ENCODE measurements at places on chromosomes 3 and 15. TPM values are rescaled to one million over a fixed set of nuclear protein-coding genes. Genes with fewer than 3 reads are reported as not detected.

SYNPR gene
- total RNA-seq: not detected

DNA sequence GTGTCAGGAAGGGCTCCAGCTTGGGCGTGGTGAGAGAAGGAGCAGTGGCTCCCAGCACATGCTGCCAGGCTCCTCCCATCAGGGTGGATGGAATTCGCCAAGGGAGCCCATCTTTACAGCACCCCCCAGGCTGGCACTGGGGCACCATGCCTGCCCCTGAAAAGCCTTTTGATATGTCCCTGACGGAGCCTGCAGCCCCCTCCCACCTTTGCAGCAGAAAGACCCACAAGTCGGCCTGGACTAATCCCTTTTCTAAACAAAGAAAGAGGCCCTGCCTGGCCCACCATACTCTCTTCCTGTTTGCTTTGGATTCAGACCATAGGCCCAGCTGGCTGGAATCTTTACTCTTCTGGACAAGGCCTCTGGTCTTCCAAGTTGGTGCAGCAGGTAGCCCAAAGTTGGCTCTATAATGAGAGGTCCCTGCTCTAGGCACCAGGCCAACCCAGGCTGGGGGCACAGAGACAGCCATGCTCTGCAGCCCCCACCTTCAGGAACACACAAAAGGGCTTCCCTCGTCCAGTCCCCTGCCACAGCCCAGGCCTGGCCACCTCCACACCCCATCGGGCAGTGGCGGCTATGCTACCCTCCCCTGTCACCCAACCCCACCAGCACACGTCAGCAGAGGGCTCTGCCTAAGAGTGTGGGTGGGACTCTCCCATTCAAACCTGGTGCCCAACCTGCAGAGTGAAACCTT, 5.4 kb downstream of the ANPEP start:
- DNase-seq: peak; percentile 65

GOLGA8J gene
- total RNA-seq: not detected

SEMA3F gene
- 16.1 TPM for total RNA-seq

DNA sequence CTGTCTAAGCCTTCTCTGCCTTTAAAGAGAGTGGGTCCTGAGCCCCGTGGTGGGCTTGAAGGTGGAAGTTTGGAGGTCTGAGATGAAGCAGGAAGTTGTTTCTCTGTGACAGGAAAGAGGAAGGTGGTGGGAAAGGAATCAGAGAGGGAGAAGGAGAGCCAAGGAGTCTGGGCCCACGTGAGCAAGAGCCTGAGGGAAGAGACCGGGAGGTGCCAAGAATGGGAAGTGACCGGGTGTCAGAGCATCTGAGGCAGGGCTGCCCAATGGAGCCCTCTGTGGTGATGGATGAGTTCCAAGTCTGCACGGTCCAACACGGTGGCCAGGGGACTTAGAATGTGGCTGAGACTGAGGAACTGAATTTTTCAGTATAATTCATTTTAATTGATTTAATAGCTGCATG, 24.6 kb downstream of the ALDH1L1 start:
- no peak for DNase-seq

- DNase-seq: no peak
Measured at GRCh38 chr15:46636206-46636605, 1001.4 kb downstream of the SQOR start.

GOLGA6A gene
- total RNA-seq: not detected

GRCh38 chr3:45607790-45608189, 13.2 kb downstream of the LIMD1 start:
- no peak for DNase-seq

- DNase-seq: no peak
Measured at GRCh38 chr3:17103579-17103978, 218.8 kb downstream of the PLCL2 start.

KBTBD12 gene
- total RNA-seq: not detected

C2CD4B gene
- 45.6 TPM for total RNA-seq

GRCh38 chr15:72850833-72851232, 67.3 kb upstream of the ADPGK start:
- no peak for DNase-seq

DNA sequence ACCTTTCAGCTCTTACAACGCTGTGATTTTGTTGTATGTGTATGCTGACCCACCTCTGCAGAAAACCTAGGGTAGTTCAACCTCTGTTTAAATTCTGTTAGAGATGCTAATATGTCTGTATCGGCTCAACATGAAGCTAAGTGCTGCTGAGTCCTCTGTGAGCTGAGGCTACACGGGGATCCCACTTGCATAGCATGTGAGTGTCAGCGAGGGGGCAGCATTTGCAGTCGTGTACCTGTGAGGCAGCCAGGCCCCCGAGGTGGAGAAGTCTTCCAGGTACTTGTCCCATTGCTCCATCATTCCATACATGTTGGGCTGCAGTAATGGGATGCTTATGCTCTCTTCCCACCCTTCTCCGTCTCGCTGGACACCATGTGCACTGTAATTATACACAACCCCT, 3.7 kb downstream of the MKRN2OS start:
- DNase-seq: peak; percentile 30

GRCh38 chr3:58022490-58022889, 14.3 kb downstream of the FLNB start:
- no peak for DNase-seq

AGBL1 gene
- not detected for total RNA-seq

DNA sequence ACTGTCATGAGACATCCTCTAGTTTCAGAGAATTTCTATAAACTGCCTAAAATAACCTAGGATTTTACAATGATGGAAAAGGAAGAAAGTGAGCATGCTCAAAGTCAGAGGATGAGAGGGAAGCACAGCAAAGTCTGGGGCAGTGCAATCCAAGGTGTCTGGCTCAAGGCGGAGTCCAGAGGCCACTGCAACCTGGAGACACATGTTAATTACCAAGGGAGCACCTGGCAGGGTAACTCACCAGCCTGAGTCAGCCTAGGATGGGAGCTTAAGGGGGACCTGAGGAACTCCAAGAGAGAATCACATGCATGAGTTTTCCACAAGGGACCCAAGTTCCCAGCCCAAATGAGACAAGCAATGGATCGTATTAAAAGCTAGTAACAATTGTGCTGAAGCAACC, 49.8 kb downstream of the PLD1 start:
- no peak for DNase-seq

GPX1 gene
- 667 TPM for total RNA-seq

GRCh38 chr3:159480046-159480445, 508.6 kb upstream of the IL12A start:
- no peak for DNase-seq

DNA sequence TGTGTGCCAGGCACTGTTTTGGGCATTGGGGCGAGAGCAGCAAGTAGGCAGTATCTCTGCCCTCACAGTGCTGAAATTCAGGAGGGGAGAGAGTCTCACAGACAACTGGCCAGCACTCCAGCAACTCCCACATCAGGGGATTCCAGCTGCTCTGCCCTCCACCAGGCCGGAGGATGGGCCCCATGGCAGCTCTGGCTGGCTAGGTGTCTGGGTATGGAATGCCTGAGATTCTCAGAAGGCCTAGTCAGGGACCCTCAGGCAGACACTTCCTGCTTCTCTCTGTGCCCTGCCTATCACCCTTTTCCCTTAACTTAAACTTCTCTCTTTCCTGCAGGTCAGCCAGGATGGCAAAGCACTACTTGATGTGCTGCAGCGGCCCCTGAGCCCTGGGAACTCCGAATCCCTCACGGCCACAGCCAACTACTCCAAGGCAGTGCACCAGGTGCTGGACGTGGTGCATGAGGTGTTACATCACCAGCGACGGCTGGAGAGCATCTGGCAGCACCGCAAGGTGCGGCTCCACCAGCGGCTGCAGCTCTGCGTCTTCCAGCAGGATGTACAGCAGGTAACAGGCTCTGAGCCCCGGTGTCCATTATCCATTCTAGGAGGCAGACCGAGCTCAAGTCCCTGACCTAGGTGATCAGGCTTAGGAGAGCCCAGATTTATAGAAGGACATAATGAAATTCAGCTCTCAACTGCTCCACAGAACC, 342.2 kb upstream of the ROPN1 start:
- no peak for DNase-seq

DNA sequence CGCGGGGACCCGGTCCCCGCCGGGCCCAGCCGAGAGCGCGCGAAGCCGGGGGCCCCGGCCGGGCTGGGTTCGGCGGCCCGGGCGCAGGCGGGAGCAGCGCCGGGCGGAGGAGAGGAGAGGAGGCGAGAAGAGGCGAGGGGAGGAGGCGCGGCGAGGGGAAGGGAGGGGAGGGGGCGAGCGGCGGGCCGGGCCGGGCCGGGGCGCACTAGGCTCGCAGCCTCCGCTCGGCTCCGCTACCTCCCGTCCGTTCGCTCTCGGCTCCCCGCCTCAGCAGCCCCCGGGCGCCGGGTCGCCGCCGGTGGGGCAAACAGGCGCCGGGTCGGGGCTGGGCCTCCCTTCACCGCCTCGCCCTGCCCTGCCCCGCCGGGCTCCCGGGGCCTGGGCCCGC, 351 bp downstream of the INSYN1 start:
- DNase-seq: no peak

PLSCR2 gene
- not detected for total RNA-seq

P2RY13 gene
- total RNA-seq: not detected

DNA sequence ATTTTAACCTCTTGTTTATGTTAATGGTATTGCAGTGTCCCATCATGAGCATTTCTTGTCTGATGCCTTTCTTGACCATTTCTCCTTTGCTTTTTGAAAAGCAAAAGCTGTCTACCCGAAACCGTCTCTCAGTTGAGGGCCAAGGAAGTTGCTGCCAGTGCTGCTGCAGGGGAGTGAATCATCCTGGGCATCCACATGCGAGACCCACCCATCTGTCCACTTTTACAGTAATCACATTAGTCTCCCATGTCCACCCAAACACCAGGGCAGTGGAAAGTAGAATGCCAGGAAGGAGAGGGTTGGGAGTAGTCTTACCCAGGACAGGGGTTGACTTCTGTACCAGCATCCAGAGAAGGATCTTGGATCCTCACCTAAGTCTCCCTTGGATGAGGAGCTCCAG, 48.6 kb upstream of the TEX264 start:
- no peak for DNase-seq

SKOR1 gene
- total RNA-seq: under 0.01 TPM

DNA sequence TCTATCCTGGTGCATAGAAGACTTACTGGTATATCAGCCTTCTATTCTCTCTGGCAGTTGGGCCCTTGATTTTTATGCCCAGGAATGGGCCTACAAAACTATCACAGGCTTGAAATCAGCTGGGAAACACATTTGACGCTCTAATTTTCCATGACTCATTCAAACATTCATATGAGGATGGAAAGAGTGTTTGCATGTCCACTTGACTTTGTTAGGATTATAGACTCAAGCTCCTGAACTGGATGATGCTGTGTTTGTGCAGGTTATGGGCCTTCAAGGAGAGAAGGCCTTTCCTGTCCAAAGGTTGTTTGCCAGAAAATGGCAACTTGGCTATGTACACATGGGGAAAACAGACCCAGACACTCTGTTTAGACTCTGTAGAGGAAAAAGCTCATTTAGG, 219.9 kb downstream of the GAP43 start:
- DNase-seq: no peak

DNA sequence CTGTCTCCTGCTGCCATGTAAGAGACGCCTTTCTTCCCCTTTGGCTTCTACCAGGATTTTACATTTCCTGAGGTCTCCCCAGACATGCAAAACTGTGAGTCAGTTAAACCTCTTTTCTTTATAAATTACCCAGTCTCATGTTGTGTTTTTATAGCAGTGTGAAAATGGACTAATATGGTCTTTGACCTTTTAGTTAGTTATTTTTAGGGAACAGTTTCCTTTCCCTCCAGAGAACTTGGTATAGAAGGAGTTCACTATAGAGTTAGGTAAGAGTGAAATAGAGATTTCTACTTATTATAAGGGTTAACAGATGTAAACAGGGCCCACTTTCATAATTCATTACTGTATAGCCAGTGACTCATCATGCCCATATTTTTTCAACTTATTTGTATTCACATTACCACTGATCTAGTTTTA, 170.9 kb downstream of the UNC13C start:
- no peak for DNase-seq

DNA sequence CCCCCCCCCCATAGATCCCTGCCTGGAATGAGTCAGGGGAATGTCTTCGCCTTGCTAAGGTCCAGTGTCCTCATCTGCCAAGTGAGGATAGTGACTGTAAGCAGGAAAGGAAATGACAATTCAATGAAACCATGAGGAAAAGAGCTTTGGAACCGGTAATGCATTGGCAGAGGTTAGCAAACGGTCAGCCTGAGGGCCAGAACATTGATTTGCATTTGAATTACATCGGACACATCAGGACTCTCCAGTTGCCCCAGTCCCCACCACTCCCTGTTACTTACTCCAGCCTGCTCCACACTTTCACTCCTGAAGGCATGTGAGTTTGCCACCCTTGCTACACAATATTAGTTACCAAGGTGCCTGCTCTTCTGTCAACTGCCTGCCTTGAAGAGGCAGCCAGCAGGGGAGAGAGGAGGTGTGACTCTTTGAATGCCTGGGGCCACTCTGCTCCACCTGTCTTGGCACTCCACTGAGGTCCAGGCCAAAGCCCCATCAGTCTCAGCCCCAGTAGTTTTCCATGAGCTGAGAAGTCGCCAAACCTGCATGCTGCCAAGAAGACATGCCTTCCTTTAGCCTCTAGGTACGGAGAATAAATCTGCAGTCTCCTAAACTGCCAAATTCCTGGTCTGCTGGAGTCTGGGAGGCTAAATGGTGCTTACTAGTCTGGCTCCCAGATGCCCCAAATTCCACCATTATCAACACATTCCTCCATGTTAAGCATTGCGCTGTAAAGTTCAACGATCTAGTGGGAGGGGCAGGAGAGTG, 191.7 kb upstream of the TLE3 start:
- peak; percentile 59 for DNase-seq

ESYT3 gene
- not detected for total RNA-seq

ANKRD63 gene
- total RNA-seq: not detected

GRCh38 chr3:118818386-118818785, 216.3 kb downstream of the IGSF11 start:
- DNase-seq: no peak

GRCh38 chr15:86006546-86006945, 73.1 kb upstream of the AGBL1 start:
- no peak for DNase-seq

CSPG4 gene
- under 0.01 TPM for total RNA-seq

GLDN gene
- not detected for total RNA-seq

DHX30 gene
- total RNA-seq: 56.0 TPM

GRCh38 chr3:177150970-177151627, 46.2 kb downstream of the TBL1XR1 start:
- peak; percentile 79 for DNase-seq

CAMP gene
- not detected for total RNA-seq

DNA sequence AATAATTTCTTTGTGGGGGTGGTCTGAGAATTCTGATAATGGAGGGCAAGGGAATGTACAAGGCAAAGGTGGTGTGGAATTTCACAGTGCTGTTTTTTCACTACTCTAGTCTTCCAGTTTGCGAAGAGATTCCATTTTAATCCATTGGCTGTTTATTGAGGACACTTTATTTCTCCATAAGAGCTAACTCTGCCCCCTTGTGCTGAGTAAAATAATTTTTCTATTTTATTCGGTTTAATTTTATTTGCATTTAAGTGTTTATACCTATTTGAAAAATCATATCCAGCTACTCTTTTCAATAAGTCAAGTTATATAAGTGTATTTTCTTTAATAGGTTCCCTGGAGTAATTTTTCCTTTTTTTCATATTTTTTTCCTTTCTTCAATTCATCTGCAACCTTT, 840.1 kb downstream of the TUSC7 start:
- peak; percentile 8 for DNase-seq

PAQR9 gene
- total RNA-seq: not detected

Measured in lung microvascular endothelial cell (primary cell).